ENCODE measurements at places on chromosomes 7 and 10. TPM values are rescaled to one million over a fixed set of nuclear protein-coding genes. Genes with fewer than 3 reads are reported as not detected.

FEZF1 gene
- total RNA-seq = not detected

SFR1 gene
- total RNA-seq = 3.2 TPM

CCDC3 gene
- total RNA-seq = 2.4 TPM

HILPDA gene
- 2.5 TPM for total RNA-seq
